ENCODE measurements at places on chromosomes 7 and 10.
A peak's percentile ranks its signal among the peaks of the same experiment; 100 is the strongest.

DNA sequence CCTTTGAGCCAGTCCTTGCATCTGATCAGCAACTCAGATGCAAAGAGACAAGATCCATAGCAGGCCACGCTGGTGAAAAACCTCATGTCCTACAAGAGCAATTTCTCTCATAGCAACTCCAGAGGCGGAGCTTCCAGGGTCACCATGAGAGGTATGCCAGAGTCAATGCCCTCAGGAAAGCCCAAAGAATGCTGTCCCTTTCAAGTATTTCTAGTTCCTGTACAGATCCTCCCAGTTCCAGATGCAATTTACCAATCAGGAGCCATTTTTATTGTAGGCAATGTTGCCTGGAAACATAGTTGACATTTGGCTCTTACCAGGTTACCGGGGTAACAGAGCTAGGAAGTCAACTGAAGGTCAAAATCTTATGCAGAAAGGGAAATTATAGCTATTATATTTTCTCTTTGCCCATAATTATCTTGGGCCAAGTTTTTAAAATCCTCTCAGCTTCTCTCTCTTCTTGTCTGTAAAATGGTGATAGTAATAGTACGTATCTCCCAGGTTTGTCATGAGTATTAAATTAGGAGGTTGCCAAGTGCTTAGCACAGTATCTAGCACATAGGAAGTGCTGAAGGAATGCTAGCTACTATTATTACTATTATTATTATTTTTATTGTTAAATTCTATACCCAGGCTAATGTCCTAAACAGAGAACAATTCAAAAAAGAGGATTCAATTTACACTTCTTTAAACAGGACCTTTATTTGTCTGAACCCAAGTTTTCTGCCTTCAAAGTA, 46.3 kb upstream of the TM9SF3 start:
- DNase-seq: no peak

DNA sequence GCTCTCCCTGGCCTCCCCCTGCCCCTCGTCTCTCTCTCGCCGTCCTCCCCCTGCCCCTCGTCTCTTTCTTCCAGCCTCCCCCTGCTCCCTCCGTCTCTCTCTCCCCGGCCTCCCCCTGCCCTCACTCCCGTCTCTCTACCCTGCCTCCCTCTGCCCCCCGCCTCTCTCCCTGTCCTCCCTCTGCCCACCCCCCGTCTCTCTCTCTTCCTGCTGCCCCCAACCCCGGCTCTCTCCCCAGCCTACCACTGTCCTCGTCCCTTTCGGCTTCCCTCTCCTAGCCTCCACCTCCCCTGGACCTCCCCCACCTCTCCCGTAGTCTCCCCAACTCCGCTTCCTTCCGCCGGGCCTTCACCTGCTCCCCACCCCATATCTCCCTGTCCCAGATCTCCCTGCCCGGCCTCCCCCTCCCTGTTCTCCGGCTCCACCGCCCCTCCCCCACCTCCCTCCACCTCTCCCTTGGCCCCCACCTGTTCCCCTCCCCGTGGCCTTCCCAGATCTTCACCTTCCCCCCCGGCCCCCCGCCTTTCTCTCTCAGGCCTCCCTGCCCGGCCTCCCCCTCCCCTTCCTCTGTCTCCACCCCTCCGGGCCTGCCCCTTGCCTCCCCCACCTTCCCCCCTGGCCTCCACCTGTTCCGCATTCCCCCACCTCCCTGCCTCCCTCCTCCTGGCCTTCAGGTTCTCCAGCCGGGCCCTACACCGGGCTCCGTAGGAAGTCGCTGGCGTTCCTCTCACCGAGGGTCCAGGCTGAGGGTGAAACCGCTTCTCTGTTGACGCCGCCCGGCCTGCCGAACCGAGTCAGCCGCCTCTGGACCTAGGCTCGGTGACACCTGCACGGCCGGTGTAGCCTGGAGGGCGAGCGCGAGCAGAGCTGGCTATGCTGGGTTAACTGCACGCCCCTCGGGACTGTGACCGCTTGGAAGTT, 1.2 kb downstream of the GET4 start:
- DNase-seq: peak; percentile 49

GRCh38 chr10:77868523-77868922, 58.0 kb downstream of the DLG5 start:
- DNase-seq: no peak

- no peak for DNase-seq
These were observed 72.7 kb downstream of the SEM1 start for GRCh38 chr7:96636979-96637378.

DNA sequence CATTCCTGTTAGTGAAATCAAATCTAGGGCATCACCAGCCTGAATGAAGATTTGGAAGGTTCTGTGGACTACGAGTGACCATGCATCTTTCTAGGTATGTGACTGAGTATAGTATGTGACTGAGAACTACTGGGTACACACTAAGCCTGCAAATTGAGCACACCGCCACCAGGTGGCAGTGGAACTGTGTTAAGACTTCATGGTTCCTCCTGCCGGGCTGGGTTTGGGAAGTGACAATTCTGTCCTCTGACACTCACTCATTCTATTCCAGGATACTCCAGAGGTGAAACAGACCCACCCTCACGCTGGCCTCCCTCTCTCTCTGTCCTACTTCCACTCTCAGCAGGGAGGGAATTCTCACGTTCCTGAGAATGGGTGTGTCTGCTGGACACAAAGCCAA, 84.0 kb upstream of the TMEM248 start:
- DNase-seq: peak; percentile 23
